Ascending aorta (tissue), 2 donors: ENCODE measurements at places on chromosomes 2 and 18.

GRCh38 chr2:200498402-200499162 lies 11.3 kb downstream of the KCTD18 start:
- DNase-seq, result no peak

- no peak for DNase-seq
Observed at GRCh38 chr2:201769666-201770373, 10.9 kb downstream of the ALS2 start.

DNA sequence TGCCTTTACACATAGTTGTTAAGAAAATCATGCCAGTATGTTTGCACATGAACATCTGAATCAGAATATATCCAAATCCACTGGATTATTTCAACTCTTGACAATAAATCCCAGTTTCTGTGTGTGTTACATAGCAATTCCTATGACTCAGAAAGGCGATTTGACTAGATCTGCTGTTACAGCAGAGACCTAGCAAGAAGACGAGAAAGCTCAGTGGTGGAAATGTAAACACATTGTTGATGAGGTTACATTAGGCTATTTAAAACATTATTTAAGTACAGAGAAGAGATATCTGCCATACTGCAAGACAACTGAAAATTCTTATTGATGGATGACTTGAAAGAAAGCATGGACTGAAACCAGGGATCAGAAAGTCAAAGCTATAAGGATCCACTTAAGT lies 73.0 kb upstream of the SMIM21 start:
- no peak for DNase-seq

- no peak for DNase-seq
Observed at GRCh38 chr2:128172191-128172590, 81.2 kb downstream of the UGGT1 start.

GRCh38 chr2:207157162-207157481 lies 8.6 kb downstream of the KLF7 start:
- no peak for DNase-seq
